Endothelial cell of coronary artery (primary cell): ENCODE measurements at places on chromosomes 4 and X. TPM values are rescaled to one million over a fixed set of nuclear protein-coding genes. Genes with fewer than 3 reads are reported as not detected.

The SPARCL1 gene
- 1.3 TPM in 1 of 2 replicates, not detected in the other for total RNA-seq

The RBMXL3 gene
- total RNA-seq = not detected in 2 replicates

The YIPF6 gene
- 17.5 and 21.8 TPM in 2 replicates for total RNA-seq

The TLR10 gene
- total RNA-seq = not detected in 2 replicates

The PCDH7 gene
- total RNA-seq = 22.9 and 35.0 TPM in 2 replicates

The CRLF2 gene
- not detected in 2 replicates for total RNA-seq

The VCX3B gene
- not detected in 2 replicates for total RNA-seq

The TREX2 gene
- 2.8 and 3.7 TPM in 2 replicates for total RNA-seq

The SLC10A4 gene
- not detected in 2 replicates for total RNA-seq

The CLGN gene
- total RNA-seq = 0.09 and 0.54 TPM in 2 replicates

The DRD5 gene
- not detected in 2 replicates for total RNA-seq

The MUC7 gene
- total RNA-seq = not detected in 2 replicates

The SH3BGRL gene
- 29.1 and 32.1 TPM in 2 replicates for total RNA-seq

The HSD17B13 gene
- under 0.01 TPM in 1 of 2 replicates, not detected in the other for total RNA-seq

The HSFX3 gene
- not detected in 2 replicates for total RNA-seq

The IL2 gene
- not detected in 2 replicates for total RNA-seq

The NLRP2B gene
- total RNA-seq = under 0.01 TPM in 1 of 2 replicates, not detected in the other

The MAP7D3 gene
- total RNA-seq = 14.2 and 17.1 TPM in 2 replicates

The CC2D2A gene
- 7.2 and 11.2 TPM in 2 replicates for total RNA-seq

The ZNF157 gene
- total RNA-seq = not detected in 2 replicates

The PRRG3 gene
- not detected in 2 replicates for total RNA-seq

The PAGE1 gene
- total RNA-seq = not detected in 2 replicates

The CT47B1 gene
- not detected in 2 replicates for total RNA-seq

The TCEAL6 gene
- total RNA-seq = not detected in 2 replicates

The TRPC3 gene
- under 0.01 TPM in 1 of 2 replicates, not detected in the other for total RNA-seq

The GSX2 gene
- total RNA-seq = not detected in 2 replicates
